ENCODE measurements at places on chromosomes 5 and 9.

DNA sequence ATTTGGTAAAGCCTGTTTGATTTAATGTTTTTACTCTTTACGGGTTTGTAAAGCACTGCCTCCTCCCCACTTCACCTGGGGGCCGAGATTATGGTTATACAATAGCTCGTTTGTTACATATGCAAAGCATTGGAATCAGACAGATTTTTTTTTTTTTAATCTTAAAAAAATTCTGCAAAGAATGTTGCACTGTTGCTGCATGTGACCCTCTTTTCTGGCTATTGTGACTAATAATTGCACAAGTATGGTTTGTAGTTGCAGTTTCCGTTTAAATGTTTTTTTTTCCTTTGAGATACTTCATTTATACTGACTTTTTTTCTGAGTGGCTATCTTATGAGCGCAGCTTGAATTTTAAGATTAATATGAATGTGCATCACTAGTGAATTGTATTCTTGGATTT, 165.3 kb downstream of the KDM4C start:
- DNase-seq = no peak

- no peak for DNase-seq
These were observed 509.9 kb upstream of the TYRP1 start for GRCh38 chr9:12183321-12183720.

- no peak for DNase-seq
These were observed 56.7 kb downstream of the HSPA4 start for GRCh38 chr5:133108481-133108921.

GRCh38 chr5:140020601-140021177, 22.4 kb downstream of the NRG2 start:
- DNase-seq = no peak

- no peak for DNase-seq
These were observed 291.1 kb upstream of the PDE4D start for GRCh38 chr5:60184606-60185005.

DNA sequence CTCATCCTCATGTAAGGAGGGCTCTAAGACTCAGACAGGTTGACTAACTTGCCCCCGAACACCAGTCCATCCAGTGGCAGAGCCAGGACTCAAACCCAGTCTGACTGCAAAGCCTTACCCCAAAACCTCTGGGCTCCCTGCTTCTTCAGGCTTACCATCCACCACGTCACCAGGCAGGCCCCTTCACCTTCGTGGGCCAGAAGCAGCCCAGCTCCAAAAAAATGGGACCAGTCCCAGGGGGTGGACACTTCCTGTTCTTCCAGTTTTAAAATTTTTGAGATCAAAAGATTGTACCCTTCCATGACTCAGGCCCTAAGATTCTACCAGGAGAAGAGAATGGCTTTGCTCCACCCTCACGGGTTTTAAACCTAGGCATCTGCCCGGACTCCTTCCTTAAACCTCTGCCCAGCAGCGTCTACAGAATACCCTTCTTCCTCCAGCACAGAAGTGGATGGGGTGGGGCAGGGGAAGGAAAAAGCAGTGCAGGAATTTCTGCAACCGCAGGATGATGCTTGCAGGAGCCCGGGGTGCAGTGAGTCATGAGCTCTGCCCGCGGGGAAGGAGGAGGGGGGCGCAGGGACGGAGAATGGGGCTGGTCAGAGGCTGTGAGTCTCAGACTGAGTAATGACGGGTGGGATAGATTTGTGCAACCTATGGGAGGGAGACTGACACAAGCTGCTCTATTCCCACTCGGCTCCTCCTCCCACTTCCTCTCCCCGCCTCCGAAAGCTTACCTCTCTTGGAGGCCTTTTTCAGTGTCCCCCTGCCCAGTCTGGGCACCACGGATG, 50.4 kb upstream of the STXBP1 start:
- DNase-seq = no peak

DNA sequence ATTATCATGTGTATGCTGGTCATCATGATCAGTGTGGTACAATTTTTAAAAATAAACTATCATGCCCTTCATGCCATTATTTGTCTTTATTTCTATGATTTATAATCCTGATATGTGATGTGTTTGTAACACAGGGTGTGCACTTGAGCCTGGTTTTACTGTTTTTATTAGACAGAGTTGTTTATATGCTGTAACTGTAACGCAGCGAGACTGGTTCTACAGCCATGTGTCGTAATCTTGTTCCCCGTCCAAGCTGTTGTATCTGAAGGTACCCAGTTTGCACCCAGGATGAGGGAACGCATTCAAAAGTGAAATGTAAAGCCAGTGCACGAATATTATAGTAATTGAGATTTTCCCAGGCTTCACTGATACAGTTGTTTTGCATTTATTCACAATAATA, 28.2 kb downstream of the SNX18 start:
- DNase-seq = no peak

- DNase-seq = no peak
These were observed 95.0 kb upstream of the RUFY1 start for GRCh38 chr5:179455320-179455719.

DNA sequence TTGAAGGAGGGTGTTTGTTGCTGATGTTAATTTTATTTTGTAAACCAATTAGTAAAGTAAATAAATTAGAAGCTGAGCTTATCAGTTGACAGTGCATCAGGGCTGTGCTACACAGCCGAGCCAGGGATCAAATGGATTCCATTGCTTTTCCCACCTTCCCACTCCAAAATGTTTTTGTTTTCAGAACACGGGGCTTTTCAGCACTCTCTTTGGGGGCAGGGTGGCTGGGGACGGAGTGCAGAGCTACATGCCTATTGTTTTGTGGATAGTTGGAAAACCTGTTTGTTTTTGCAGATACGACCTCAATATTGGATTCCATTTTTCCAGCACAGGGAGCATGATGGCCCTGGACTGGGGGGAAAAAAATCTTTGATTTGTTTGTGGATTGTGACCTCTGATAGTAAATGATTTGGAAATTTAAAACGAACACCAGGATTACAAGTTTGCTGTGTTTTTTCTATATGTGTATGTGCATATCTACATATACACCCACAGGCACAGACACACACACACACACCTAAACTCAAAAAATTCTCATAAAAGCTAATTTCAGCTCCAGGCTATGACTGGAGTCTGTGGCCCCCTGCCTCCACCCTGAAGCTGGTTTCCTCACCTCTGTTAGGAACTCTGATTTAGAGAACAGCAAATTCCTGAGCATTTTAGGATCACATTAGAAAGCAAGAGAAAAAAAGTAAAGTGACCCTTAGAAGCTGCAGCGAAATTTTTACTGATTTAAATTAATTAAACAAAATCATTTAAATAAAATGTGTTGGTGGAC, 371.7 kb upstream of the IRX2 start:
- no peak for DNase-seq

GRCh38 chr9:123406691-123407216, 50.8 kb downstream of the CRB2 start:
- no peak for DNase-seq

DNA sequence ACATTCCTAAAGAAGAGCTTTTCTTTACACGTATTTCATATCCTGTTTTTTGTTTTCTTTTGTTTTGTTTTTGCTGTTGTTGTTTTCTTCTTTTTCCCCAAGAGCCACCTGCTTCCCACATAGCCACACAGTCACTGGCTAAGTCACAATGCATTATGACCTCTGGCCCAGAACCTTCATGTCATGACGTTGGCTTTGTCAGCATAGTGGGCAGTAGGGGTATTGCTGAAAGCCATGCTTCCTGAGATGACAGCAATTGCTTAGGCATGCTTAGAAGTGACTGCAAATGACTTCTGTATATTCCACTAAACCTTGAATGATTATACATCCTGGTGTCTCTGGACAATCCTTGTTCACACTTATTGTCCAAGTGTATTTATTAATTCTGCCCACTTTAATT, 375.8 kb downstream of the TAF11L14 start:
- no peak for DNase-seq

DNA sequence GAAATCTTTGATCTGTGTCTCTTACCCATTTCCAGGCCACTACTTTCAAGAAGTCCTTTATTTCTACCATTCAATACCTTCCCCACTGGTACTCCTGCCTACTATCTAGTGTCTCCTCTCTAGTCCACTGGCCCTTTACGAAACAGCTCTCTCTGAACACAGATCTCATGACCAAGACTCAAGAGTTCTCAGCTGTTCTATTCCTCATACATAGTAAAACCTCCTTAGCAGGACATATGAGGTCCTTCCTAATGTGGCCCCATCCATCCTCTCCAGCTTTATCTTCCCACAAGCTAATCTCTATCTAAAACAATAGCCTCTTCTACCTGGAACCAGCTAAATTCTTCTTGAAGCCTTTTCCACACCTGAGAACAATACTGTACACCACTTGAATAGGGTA, 2.6 kb downstream of the TEX10 start:
- DNase-seq = no peak

DNA sequence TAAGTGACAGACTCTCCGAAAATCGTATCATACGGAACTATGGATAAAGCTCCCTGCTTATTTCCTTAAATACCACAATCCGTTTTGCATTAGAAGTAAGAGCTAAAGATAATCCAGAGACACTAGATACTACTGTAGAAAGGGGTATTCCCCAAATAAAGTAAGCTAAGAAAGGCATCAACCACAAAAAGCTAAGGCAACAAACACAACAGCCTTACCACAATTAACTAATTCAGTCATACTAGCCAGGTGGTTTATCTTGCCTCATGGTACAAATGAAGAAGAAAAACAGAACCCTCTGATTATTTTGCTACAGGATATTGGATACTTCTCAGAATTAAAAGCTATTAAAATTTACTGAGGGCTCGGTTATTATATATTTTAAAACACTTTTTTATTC, 14.1 kb downstream of the ERP44 start:
- DNase-seq = no peak

DNA sequence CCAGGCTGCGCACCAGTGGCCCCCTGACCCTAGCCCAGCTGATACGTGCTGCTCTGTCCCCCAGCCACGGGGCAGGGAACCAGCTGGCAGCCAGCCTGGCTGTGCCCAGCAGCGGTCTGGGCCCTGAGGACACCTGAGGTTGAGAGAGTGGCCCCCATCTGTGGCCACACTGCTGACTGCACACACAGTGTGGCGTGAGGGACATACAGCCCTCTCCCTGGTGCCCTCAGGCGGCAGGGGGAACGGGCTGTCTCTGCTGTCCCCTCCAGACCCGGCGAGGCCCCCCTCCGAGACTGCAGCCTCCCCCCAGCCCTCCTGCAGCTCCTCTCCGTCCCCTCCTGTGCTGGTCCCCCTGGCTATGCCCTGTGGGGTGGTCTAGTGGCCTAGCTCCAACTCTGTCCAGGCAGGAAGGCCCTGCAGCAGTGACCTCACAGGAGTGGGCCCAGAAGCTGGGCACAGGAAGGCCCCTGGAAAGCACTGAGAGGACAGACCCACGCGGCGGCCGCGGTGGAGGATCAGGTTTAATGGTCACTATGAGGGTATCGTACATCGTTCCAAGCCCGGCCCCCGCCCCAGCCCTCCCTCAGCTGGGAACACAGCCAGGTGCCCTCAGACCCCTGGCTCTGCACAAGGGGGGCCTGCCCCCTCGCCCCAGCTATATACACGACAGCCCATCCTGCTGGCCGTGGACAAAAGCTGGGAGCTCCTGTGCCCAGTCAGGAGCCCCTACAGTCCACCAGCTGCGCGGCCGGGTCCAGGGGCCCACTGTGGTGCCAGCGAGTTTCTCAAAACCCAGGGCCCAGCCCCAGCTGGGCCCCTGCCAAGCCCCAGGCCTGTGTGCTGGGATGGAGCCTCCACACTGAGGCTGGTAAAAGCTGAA, 6.8 kb upstream of the ENTPD8 start:
- DNase-seq = no peak

DNA sequence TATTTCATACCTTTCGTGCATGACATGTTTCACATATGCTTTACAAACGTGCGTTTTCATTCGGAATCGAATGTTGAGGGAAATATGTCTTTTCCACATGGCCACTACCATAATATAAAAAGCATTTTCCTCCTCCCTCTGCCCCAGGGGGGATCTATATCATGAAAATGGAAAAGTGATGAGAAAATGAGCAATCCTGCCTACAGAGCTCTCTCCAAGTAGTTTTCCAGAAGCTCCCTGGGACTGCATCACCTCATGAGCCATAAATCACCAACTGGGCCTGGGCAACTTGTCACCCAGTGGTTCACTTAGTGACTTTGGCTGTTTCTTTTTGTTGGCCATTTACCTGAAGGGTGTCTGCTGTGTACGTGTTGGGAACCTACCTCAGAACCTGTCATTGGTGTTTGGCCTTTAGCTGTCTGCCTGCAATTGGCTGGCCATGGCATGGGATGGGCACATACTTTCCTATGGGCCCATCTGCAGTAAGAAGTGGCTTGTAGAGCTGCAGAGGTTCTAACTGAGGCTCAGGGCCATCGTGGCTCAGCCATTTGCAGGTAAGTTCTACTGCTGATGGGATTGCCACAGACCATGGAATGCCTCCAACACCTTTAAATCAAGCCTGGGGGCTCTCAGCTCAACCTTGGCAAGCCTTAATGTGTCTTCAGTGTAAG, 9.5 kb upstream of the TIFAB start:
- no peak for DNase-seq

DNA sequence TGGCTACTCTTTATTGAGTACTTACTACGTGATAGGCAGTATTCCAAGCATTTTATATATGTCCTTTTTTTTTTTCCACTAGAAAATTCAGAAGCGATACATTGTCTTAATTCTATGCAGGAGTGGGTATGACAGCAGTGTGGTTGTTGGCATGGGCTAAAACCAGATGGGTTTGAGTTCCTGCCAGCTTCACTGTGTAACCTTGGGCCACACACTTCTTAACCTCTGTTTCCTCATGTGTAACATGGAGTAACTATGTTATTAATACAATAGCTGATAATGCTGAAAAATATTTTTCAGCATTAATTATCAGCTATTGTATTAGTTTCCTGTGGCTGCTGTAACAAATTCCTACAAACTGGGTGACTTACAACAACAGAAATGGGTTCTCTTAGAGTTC, 12.0 kb downstream of the SNX18 start:
- no peak for DNase-seq

- DNase-seq = no peak
These were observed 138.6 kb downstream of the ERCC6L2 start for GRCh38 chr9:96014078-96014477.

DNA sequence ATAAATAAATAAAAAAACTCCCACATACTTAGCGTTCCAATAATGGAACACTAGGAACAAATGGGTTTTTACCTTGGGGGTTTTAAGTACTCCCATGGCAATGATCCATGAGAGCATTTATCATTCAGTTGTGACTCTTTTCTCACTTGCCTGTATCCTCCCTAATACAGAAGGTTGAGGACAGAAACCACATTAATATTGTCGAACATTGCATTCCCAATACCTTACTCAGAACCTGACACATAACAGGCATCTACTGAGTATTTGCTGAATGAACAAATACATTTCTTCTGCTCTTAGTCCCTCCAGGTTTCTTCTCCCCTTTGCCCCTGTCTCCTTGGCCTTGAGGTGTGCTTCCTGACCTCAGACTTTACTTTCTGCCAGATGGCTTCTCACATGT, 175.9 kb downstream of the CEMIP2 start:
- DNase-seq = no peak

Measured in C1 segment of cervical spinal cord (tissue), 14 donors.